ENCODE measurements at places on chromosomes 13 and 19.
A peak's percentile ranks its signal among the peaks of the same experiment; 100 is the strongest.

- no peak for DNase-seq
Measured at GRCh38 chr13:37143911-37144310, 38.4 kb upstream of the CSNK1A1L start.

DNA sequence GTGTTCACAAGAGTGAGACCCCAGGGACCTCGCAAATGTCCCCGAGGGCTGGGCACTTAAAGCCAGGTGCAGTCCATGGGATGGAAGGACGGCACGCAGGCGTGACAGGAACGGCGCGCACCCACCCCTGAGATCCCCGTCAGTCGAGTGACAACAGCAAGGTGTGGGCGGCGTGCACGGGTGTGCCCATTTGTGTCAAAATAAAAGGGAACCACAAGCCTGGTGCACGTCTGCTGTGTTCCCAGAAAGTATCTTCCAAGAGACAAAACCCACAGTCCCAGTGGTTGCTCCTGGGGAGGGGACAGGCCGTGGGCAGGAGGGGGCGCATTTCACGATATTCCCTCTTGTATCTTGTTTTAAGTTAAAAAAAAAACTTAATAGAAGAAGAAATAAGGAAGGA, 15.7 kb upstream of the CACTIN start:
- DNase-seq = no peak

GRCh38 chr19:49700563-49700962, 9.6 kb downstream of the CPT1C start:
- DNase-seq = no peak

DNA sequence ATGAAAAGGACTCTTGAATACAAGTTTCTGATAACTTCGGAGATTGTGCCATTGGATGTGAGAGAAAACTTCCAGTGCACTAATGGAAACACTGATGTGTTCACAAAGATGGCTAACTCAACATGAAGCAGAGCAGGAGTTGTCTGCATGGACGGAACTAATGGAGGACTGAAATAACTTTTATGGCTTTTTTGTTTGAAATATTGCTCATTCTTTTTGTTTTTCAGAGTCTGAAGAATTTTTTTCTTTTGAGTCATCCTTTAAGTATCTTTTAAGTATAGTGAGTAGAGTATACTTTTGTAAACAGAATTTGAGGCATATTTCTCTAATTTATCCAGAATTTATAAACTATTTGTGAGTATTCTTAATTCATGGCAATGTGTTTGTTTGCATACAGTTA, 25.7 kb downstream of the CRYL1 start:
- DNase-seq = no peak

DNA sequence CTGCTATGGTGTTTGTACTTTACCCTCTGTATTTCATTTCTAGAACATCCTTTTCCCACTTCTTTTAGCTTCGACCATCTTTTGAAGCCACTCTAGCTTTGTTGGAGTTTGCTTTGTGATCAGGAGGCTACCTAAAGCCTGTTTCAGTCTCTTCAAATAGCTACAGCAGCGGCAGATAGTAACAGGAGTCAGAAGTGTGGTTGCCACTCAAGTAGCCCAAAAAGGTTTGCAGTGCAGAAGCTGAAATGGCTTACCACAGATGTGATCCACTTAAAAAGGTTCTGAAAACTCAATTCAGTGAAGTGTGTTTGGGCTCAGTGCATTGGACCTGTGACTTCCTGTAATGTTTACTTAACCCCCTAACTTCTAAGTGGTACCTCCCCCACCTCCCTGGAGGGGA, 26.2 kb downstream of the WASF3 start:
- DNase-seq = no peak

DNA sequence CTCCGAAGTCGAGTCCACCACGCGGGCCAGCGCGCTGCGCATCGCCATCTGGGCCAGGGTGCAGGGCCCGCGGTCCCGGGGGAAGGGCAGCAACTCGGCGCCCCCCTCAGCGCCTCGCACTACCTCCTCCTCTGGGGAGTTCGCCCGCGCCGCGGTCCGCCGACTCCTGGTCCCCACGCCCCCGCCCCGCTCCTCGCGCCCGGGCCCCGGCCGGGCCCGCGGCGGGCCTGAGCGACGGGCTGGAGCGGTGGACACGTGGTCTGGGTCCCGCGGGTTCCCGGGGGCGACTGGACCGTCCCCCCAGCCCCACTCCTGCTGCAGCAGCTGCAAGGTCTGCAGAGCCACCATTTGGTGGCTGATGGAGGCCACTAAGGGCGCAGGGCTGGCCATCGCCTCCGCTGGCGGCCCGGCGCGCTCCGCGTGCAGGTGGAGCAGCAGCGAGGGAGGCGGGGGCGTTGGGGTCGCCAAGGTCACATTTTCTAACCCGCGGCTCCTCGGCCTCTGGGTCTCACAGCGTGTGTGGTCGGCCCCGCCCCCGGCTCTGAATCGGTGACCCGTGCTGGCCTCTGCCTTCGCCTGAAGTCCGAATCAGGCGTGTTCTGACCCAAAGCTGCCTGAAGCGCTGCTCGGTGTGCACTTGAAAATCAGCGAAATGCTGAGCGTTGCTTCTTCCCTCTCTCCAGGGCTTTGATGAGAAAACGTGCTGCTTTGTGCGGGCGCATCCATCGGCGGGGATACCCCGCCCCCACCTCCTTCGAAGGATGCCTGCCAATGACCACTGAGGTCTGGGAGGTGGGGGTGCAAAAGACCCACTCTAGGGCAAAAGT, at the start of gene DLEU7:
Gene DLEU7, minus strand, starts transcription at position 436 of the 827 bp plus-strand sequence. Its CDS starts 46 bp downstream, at position 390.
- peak; percentile 71 for DNase-seq

DNA sequence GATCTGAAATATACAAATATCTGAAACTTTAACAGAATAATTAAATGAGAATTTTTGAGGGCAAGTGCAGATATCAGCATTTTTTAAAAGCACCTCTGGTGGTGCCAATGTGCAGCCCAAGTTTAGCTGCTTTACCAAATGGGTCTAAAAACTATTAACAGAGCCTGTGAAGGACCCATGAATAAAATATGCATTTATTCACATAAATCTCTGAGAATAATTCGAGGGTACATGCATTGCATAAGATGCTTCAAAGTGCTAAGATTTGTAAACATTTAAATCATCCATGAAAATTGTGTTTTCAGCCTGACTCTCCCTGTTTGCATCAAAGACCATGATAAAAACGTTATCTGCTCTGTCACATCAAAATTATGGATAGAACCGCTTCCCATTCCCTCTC, 47.1 kb upstream of the TNFSF11 start:
- DNase-seq = no peak

- no peak for DNase-seq
Measured at GRCh38 chr19:16897856-16898161, 9.0 kb downstream of the F2RL3 start.

All from iPS-NIHi11 (cell line).